Mammary epithelial cell (primary cell): ENCODE measurements at places on chromosomes 6 and 20.

- no peak for DNase-seq
Observed at GRCh38 chr6:150694889-150695288, 95.2 kb downstream of the PLEKHG1 start.

DNA sequence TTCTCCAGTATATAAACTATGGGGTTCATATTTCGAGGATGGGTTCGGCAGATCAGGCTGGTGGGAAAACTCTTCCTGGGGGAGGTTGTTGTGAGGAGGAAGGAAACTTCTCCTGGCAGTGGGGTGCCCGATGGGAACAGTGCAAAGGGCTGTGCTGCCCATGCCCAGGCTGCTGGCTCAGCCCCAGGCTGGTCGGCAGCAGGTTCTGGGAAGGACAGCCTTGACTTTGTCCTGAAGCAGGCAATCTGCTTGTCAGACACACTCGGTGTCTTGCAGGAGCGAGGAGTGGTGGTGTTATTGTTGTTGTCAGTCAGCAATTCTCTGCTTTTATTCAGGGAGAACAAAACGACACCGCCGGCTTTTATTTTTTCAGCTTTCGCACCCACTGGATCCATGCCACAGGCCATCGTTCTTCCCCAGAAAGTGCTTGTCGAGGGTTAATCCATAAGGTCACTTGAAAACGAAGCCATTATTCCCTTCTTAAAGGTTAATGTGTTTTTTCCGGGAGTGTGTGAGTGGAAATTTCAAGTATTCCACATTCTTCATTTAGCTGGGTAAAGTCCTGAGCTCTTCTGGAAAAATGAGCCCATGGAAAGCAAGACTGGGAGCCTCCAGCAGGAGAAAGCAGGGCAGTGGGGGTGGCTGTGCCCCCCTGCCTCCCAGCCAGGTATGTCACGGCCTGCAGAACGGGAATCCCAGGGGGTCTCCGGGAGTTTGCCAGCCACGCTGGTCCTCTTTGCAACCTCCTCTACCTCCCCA lies 57.0 kb upstream of the STX16 start:
- no peak for DNase-seq

- DNase-seq = peak; percentile 41
Observed at GRCh38 chr20:37898233-37899104, 4.5 kb upstream of the VSTM2L start.

DNA sequence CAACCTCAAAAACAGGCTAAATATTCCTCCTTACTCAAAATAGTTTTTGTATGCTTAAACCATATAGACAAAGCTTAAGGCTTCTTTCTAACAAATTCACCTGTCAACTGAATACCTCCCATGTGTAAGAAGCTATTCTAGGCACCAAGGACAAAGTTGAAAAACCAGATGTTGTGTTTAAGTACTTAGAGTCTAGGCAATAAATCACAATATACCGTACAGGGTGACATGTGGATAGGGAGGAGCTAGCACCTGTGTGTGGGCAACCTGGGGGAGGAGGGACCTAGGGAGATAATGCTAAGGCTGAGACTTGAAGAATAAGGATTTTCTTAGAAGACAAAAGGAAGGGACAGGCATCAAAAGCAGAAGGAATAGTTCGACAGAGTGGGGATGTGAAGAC lies 123.5 kb downstream of the LMBRD1 start:
- no peak for DNase-seq

- no peak for DNase-seq
Observed at GRCh38 chr6:12170351-12171092, 119.6 kb upstream of the EDN1 start.

GRCh38 chr6:151632415-151632987 lies 138.7 kb downstream of the CCDC170 start:
- no peak for DNase-seq

DNA sequence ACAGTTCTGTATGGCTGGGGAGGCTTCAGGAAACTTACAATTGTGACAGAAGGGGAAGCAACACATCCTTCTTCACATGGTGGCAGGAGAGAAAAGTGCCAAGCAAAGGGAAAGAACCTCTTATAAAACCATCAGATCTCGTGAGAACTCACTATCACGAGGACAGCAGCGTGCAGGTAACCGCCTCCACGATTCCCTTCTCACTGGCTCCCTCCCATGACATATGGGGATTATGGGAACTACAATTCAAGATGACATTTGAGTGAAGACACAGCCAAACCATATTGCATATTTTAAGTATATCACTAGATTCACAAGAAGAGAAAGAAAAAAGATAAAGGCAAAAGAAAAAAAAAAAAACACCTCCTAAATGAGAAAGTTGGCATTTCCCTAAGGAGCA lies 431.9 kb upstream of the RGS17 start:
- DNase-seq = no peak

DNA sequence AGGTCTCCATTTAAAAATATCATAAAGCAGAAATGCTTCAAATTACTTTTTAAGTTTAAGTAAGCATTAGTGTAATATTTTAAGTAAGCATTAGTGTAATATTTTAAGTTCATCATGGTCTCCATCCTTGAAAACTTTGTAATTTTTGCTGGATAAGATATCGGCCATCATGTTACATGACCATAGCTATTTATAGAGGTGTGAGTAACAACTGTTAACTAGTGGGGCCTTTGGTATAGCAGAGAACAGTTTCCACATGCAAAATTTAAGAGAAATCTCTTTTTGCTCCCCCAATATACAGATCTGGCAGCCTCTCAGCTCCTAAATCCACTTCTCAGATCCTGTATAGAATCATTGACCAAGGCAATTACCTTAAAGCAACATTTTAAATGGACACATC lies 468 bp downstream of the TRDN start:
- no peak for DNase-seq

DNA sequence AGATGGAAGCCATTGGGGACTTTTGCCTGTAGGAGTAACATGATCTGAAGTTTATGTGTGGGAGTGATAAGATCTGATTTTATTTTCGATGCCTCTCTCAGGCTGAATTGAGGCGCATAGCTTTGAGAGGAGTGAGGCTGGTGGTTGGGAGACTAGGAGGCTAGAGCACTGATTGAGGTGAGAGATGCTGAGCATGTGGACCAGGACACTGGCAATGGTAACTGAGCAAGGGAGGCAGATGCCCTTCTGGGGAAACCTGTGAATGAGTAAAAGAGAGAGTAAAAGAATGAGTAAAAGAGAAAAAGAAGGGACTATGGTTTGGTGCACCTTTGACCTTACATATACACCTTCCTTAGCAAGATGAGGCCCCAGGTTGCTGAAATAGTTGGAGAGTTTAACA lies 3.0 kb downstream of the RRP36 start:
- no peak for DNase-seq

DNA sequence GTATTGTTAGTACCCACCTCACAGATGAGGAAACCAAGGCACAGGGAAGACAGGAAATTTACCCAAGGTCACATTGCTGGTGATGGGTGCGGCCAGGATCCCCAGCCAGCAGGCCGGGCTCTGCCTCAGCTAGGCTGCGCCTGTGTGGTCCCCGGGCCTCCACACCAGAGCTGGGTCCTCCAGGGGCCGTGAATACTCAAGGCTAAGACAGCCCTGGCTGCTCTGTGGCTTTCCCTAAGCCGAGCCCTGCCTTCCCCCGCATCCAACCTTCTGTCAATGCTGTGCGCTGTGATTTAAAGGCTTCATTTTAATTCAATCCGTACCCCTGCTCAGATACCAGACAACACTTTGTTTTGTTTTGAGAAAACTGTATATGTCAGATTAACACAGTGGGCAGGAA lies 246.7 kb downstream of the TTLL2 start:
- no peak for DNase-seq

DNA sequence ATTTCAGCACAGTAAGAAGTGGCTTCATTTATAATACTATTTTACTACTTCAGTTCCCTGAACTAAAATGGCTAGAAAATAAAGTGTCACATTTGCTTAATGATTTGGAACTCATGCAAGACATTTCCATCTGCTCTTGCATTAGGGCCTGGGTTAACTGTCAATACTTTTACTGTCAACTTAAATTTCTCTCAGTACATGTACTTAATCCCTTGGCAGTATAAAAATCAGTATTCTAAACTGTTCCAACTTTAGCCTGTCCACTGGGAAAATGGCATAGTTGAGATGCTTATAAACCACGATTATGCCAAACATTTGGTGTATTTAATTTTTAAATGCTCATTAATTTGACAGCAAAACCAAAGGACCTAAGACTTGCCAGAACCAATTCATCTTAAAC lies 154.5 kb downstream of the ASCC3 start:
- no peak for DNase-seq

- DNase-seq = no peak
Observed at GRCh38 chr6:25194172-25194678, 84.9 kb upstream of the CARMIL1 start.

DNA sequence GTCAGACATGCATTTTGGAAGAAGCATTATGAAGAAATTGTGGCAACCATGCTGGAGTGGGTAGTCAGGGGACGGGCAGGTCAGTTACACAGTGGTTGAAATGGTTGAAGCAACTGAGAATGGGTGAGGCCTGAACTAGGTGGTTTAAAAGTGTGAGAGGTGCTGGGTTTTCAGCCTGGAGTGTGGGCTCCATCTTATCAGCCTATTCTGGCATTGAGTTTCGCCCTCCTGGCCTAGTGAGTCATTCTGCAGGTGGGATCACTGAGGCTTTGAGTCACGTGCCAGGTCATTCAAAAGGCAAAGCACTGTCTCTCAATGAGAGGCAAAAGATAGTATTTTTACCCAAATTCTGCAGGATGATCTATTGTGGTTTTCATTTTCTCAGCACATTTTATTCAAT lies 181.9 kb upstream of the CHD6 start:
- DNase-seq = no peak

GRCh38 chr20:63377256-63377941 lies 16.2 kb upstream of the CHRNA4 start:
- no peak for DNase-seq

- no peak for DNase-seq
Observed at GRCh38 chr6:118589186-118589585, 41.1 kb downstream of the PLN start.

GRCh38 chr6:144475411-144475810 lies 190.3 kb downstream of the UTRN start:
- DNase-seq = no peak

- DNase-seq = no peak
Observed at GRCh38 chr6:31870385-31870921, 7.8 kb upstream of the NEU1 start.

DNA sequence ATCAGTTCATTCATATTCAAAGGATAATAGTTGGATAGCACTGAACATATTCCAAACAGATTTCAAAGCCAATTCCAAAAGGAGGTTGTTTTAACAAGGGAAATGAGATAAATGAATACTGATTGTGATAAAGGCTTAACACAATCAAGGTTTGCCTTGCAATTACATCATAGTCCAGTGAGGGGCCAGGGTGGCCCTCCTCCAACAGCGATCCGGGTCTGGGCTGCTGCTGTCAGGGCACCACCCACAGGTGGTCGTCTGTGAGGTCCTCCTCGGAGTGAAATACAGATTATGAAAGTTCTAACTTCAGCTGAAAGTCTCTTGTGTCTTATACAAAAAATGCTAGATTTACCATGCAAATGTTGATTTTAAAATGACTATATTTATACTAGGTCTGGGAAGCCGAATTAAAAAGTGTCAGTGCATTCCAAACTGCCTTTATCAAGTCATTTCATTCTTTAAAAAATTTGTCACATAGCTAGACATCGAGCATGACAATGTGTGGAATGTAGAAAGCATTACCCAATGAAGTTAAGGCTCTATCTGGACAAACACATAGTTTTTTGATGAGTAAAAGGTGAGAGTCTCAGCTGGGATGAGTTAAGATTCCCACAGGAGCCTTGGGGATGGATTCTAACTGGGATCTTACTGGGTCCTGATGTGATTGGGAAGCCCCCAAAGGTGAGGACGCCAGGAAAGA lies 65.9 kb upstream of the SLC22A23 start:
- DNase-seq = peak; percentile 40

- no peak for DNase-seq
Observed at GRCh38 chr6:71277926-71278600, 10.5 kb upstream of the OGFRL1 start.

DNA sequence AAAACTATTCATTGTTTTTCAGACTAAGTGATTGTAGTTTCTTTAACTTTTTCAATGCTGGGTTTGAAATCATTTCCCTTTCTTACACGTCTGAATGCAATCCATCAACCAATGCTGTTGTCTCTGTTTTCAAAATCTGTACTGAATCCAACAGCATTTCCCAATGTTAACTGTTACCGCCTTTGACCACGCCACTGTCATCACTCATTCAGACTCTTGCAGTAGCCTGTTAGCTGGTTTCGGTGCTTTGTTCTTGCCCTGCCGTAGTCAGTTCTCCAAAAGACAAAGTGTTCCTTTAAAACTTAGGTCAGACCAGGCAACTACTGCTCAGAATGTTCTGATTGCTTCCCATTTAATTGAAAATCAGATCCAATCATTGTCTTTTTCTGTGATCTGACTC lies 131.3 kb downstream of the PLCB4 start:
- no peak for DNase-seq

DNA sequence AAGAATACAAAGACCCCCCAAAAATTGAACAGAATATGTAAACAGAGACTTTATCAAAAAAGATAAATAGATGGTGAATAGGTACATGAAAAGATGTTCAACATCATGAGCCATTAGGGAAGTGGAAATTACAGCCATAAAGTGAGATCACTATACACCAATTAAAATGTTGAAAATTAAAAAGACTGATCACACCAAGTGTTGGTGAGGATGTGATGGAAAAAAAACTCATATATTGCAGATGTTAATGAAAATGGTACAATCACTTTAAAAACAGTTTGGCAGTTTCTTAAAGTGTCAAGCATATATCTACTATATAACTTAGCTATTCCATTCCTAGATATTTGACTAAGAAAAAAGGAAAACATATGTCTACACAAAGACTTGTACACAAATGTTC lies 280.5 kb downstream of the DHX35 start:
- DNase-seq = no peak

DNA sequence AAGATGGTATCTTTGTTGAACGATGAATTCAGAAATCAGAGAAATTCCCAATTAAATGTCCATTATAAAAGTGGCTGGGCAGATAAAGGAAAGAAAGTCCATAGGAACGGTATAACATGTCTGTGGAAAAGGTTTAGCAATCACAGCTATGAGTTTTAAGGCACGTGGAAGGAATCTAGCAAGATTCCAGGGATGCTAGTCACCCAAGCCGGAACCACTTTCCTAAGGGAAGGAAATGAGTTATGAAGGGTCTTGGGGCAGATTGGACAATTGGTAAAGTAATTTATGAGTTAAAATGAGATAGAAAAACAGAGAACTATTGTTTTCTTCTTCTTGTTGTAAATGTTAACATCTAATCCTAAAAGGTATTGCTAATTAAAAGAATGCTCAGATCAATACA lies 384.8 kb downstream of the ADGRB3 start:
- DNase-seq = no peak

DNA sequence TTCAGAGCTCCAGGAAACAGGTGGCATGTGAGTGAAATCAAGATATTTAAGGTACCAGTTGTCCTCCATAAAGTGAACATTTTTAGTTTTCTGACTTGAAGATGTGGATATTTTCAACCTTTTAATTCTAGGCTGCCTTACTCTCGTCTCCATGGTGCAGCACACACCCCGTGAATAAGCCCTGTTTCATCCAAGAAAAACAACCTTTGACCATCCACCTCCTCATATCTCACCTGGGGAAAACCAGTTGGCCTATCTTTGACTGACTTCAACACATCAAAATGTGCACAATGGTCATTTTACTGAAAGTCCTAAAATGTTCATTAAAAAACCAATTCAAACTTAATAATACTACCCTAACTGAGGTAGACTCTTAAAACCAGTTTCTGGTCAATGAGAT lies 73.8 kb upstream of the CD2AP start:
- DNase-seq = peak; percentile 45

GRCh38 chr6:116933485-116933884 lies 56.4 kb downstream of the RFX6 start:
- DNase-seq = no peak
